ENCODE measurements at places on chromosomes 16 and 17. TPM values are rescaled to one million over a fixed set of nuclear protein-coding genes. Genes with fewer than 3 reads are reported as not detected.

GRCh38 chr16:68083239-68083781, 1.9 kb upstream of the NFATC3 start:
- no peaks in the 10 kb centered on the region for H3K27me3 ChIP-seq
- peaks cover 12% of the 10 kb centered on the region for H3K4me1 ChIP-seq
- H3K27ac ChIP-seq, result peak overlapping the region; percentile 94
- DNase-seq, result no peak
- no peaks in the 10 kb centered on the region for H3K36me3 ChIP-seq

- no peaks in the 10 kb centered on the region for H3K4me1 ChIP-seq
- H3K27me3 ChIP-seq, result no peaks in the 10 kb centered on the region
- no peak for DNase-seq
- no peak within 1 kb of the TSS for H3K4me3 ChIP-seq
- H3K27ac ChIP-seq, result no peak within 1 kb of the TSS
- no peaks in the 10 kb centered on the region for H3K36me3 ChIP-seq
Measured at GRCh38 chr17:41098042-41098441, at the start of gene KRTAP4-8. KRTAP4-8 (minus strand) TSS chr17:41098142; CDS start chr17:41098084, 58 bp downstream.

DNA sequence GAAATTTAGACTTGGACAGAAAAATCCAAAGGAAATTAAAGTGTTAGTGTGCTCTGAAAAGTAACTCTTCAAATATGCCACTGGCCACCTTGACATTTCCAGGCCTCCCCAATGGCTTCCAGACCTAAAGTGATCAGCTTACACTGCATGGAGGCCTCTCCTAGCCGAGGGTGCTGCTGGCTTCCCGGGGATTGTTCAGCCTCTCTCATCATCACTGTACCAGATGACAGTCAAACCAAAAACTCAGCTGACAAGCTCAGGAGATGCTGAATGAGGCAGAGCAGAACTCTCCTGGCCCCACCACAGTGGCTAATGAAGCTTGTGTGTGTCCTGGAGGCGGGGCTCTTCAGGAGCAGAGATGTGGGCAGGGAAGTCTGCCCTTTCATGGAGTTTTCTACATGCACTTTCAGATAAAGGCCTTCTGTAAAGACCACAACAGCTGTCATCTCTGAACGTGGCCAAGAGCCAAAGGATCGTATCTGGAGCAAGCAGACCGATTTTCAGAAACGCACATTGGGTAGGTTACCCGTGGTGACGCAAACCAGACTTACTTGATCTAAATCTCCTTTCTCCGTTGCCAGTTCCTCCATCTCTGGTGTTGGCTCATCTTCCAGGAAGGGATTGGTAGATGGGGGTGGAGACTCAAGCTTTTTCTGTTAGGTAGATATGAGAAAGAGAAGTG, 113.3 kb downstream of the VPS53 start:
- no peak for DNase-seq
- no peaks in the 10 kb centered on the region for H3K36me3 ChIP-seq
- H3K27ac ChIP-seq, result no peak overlapping the region
- peaks cover 6% of the 10 kb centered on the region for H3K4me1 ChIP-seq
- H3K27me3 ChIP-seq, result no peaks in the 10 kb centered on the region
- H3K4me3 ChIP-seq, result no peak overlapping the region

DNA sequence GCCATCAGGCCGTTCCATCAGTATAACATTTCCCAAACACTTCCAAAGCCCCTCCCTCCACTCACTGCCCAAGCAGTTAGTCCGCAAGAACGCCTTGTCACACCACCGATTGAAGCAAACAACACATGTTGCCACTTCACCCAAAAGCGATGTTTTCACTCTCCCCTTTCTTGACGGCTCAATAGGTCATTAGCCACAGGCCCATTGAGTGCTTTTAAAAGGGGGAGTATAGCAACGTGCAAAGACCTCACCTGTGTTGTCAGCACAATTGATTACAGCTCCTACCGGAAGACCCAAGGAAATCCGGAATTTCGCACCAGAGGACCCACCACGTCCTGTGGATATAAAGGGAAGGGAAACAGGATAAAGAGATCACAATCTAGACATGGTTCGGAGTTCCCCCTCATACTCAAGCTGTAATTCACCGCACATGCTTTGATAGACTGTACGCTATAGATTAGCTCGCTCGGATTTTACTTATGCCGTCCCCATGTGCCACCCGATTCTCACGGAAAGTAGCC, 690 bp downstream of the RPL23 start:
- H3K27me3 ChIP-seq, result no peaks in the 10 kb centered on the region
- peak overlapping the region; percentile 97 for H3K27ac ChIP-seq
- H3K4me3 ChIP-seq, result peak overlapping the region; percentile 88
- H3K36me3 ChIP-seq, result no peaks in the 10 kb centered on the region

DNA sequence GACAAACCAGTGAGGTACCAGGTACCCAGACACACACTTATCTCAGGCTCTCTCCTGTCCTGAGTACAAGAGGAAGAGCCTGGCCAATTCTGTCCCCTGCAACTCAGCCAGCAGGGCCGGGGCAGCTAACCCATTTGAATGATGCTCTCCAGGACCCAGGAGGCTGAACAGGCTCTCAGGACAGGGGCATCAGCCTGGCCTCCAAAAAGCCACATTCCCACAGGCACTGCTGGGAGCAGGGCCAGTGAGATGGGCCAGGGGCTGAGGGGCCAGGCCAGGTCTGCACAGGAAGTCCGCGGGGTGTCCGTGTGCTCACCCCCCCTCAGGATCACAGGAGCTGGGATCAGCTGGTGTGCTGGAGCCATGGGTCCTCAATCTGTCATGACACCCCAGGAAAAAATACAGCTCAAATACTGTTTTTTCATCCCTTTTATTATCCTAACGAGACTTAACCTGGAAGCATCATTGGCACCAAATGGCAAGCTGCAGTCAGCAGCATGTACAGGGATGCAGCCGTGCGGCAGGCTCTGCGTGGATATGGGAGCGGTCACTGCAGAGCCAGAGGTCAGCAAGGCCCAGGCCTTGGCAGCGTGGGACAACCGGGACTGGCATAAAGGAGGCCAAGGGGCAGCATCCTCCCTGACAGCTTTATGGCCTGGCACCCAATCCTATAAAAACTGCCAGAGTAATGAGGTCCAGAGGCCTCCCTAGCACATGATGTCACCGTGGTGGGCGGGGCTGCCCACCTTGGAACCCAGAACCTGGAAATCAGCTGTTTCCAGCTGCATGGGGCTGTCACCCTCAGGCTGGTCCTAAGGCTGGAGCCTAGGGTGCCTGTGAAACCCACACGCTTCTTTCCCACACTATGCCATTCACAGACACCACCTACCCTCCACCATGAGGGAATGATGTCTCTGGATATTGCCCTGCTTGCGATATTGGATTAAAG, 276.7 kb downstream of the C16orf95 start:
- H3K27me3 ChIP-seq, result no peaks in the 10 kb centered on the region
- H3K36me3 ChIP-seq, result no peaks in the 10 kb centered on the region
- no peak overlapping the region for H3K27ac ChIP-seq
- no peak for DNase-seq

DNA sequence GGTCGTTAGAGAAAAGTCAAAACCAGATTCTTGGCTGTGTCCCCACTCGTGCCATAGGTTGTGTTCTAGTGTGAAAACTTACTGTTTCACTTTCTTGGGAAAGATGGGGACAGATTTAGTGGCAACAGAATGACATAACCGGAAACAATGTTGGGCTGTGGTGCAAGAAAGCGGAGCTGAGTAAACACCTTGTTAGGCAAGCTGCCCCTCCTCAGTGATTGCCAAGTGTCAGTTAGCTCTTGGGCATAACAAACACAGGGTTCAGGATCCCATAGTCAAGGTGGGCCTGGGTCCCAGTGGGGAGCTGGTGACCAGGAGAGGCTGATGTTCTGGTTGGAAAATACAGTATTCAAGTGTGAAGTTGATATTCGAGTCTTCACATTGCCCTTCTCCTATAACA, 15.4 kb downstream of the UBN1 start:
- H3K27ac ChIP-seq, result no peak overlapping the region
- DNase-seq, result no peak
- no peak overlapping the region for H3K4me3 ChIP-seq
- H3K36me3 ChIP-seq, result no peaks in the 10 kb centered on the region
- H3K27me3 ChIP-seq, result no peaks in the 10 kb centered on the region

DNA sequence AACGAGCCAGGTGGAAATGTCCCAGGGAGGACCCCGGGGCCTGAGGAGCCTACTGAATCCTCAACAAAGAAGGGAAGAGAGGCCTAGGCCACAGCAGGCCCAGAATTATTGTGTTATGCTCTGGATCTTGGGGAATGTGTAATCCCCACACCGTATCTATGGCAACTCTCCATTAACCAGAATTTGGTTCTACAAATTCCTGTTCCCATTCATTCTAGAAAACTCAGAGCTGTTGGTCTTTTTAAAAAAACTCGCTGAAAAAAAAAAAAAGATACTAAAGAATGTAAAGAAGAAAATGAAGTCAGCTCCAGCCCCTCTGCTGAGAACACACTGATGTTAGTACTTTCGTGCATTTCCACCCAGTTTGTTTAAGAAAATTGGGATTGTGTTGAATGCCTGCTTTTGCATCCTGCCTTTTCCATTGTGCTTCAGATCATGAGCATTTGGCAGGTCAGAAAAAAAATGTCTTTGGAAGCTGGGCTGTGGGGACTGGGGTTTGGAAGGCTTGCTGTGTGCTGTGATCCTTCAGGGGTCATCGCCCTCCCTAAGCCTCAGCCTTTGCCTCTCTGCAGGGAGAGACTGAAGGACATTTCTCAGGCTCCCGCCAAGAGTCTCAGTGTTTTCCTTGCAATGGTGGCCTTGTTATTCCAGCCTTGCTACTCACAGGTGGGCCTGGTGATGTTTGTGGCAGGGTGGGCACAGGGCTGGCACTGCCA, 69.5 kb downstream of the SREBF1 start:
- no peak for DNase-seq
- no peak overlapping the region for H3K4me3 ChIP-seq
- peaks cover 22% of the 10 kb centered on the region for H3K4me1 ChIP-seq
- no peaks in the 10 kb centered on the region for H3K36me3 ChIP-seq
- no peaks in the 10 kb centered on the region for H3K27me3 ChIP-seq

GRCh38 chr16:85031451-85031850, 3.9 kb downstream of the KIAA0513 start:
- no peaks in the 10 kb centered on the region for H3K27me3 ChIP-seq
- no peaks in the 10 kb centered on the region for H3K36me3 ChIP-seq
- no peak overlapping the region for H3K4me3 ChIP-seq
- no peak for DNase-seq
- H3K4me1 ChIP-seq, result peaks cover 17% of the 10 kb centered on the region

GRCh38 chr16:57630931-57631845, 2.8 kb downstream of the ADGRG1 start:
- peak overlapping the region; percentile 61 for H3K4me3 ChIP-seq
- peaks cover 29% of the 10 kb centered on the region for H3K4me1 ChIP-seq
- H3K27ac ChIP-seq, result peak overlapping the region; percentile 79

- H3K4me1 ChIP-seq, result no peaks in the 10 kb centered on the region
- H3K36me3 ChIP-seq, result peaks cover 6% of the 10 kb centered on the region
- DNase-seq, result no peak
- H3K27me3 ChIP-seq, result no peaks in the 10 kb centered on the region
- H3K4me3 ChIP-seq, result no peak overlapping the region
- no peak overlapping the region for H3K27ac ChIP-seq
Measured at GRCh38 chr17:67150826-67151225, 94.2 kb downstream of the HELZ start.

DNA sequence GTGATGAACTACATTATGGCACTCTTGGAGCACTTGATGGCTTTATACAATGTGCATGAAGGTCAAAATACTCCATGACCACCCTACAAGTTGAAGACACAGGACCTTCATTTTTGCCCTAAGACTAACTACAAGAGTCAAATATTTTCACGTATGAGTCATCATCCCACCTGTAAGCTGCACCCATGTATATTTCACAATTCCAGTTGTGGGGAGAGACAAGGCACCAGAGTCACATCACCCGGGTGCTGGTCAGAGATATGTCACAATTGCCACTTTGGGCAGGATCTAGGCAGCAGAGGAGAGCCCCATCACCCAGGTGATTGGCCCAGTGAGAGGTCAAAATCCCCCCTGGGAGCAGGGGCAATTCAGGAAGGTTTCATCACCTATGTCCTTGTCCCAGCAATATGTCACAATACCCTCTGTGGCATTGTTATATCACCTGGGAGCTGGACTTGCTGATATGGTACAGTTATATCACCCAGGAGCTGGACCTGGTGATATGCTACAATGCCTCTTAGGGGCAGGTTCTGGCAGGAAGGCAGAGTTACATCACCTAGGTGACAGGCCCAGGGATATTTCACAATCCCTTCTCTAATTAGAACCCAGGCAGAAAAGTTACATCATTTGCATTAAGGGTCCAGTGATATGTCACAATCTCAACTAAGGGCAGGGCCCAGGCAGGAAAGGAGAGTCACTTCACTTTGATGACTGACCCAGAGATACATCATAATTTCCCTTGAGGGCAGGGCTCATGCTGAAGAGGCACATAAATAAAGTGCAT, 1839.2 kb downstream of the TP53TG3F start:
- H3K27ac ChIP-seq, result no peak overlapping the region
- H3K4me1 ChIP-seq, result no peaks in the 10 kb centered on the region
- no peaks in the 10 kb centered on the region for H3K27me3 ChIP-seq
- DNase-seq, result no peak
- no peak overlapping the region for H3K4me3 ChIP-seq

DNA sequence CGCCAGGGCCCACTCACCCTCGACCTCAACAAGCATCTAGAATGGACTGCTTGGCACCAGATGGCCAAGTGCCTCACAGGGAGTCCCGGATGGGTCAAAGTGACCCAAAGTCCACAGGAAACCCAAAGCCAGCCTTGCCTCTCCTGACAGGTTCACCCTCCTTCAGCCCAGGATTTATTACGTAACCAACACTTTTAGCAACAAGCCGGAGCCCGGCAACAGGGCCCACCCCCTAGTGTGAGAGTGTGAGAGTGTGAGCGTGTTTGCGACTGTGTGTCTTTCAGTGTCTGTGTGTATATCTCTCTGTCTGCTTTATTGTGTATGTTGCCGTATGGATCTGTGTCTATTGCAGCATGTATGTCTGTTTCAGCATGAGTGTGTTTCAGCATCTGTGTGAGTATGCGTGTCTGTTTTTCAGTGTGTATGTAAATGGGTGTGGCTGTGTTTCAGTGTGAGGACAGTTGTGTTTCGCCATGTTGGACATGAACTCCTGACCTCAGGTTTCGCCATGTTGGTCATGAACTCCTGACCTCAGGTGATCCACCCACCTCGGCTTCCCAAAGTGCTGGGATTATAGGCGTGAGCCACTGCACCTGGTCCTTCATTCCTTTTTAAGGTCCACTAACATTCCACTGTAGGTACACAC, 13.7 kb upstream of the PEMT start:
- H3K27me3 ChIP-seq, result no peaks in the 10 kb centered on the region
- no peaks in the 10 kb centered on the region for H3K4me1 ChIP-seq
- H3K4me3 ChIP-seq, result no peak overlapping the region
- no peak for DNase-seq

DNA sequence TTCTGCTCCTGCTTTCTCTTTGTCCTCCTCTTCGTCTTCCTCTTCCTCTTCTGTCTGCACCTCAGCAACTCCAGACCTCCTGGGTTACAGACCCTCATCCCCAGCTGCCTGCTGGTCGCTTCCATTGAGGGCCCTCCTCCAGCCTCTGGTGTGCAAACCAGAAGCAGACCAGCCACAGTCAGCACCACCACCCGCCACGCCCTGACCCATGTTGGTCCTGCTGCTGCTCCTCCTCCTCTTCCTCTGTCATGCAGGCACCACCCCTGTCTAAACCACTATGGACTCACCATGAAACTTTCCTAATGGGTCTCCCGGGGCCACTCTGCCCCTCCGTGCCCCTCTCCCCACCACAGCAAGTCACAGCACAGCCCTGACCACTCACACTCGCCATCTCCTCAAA, 11.4 kb upstream of the OGFOD3 start:
- no peaks in the 10 kb centered on the region for H3K27me3 ChIP-seq
- no peaks in the 10 kb centered on the region for H3K4me1 ChIP-seq
- H3K27ac ChIP-seq, result no peak overlapping the region

C1QTNF8 gene
- not detected for total RNA-seq

CD19 gene
- not detected for total RNA-seq

SLC52A1 gene
- total RNA-seq, result 0.98 TPM

FOXC2 gene
- 0.32 TPM for total RNA-seq

CD300A gene
- total RNA-seq, result 10.2 TPM

MT1G gene
- total RNA-seq, result 20.0 TPM

PLA2G10 gene
- total RNA-seq, result not detected

PRDM7 gene
- not detected for total RNA-seq

CHD9NB gene
- total RNA-seq, result 3.3 TPM

ITGAL gene
- total RNA-seq, result 2.4 TPM
